ENCODE measurements at places on chromosomes 5 and 9.

DNA sequence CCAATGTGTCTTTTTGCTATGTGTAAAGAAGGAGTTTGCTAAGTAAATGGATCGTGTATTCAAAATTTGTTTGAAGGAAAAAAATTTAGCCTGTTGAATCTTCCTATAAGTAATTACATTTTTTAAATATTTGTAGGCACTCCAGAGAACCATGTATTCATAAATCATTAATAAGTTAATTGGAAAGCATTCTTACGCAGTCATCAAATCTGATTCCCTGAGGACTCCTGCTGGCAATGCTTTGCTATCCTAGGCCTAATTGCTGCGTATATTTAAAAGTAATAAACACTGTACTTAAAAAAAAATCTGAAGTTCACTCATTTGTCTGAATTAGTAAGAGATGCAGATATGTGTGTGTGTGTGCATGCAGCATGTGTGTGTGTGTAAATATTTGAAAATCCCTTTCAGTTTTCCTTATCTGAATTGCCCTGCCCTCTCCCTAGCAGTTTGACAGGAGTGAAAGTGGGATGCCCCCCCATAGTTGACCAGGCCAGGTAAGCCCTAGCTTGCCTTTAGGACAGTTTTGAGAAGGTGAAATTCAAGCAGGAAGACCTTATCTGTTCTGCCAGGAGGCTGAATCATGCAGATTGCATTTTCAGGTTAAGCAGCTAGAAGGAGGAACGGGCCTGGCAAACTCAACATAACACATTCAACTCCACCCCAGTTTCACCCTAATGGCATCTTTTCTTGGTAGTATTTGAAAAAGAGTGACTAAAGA lies 81.2 kb upstream of the DNAH5 start:
- H3K27ac ChIP-seq: no peak overlapping the region
- no peak for DNase-seq
- H3K27me3 ChIP-seq: no peaks in the 10 kb centered on the region
- H3K4me1 ChIP-seq: no peaks in the 10 kb centered on the region
- H3K36me3 ChIP-seq: no peaks in the 10 kb centered on the region

DNA sequence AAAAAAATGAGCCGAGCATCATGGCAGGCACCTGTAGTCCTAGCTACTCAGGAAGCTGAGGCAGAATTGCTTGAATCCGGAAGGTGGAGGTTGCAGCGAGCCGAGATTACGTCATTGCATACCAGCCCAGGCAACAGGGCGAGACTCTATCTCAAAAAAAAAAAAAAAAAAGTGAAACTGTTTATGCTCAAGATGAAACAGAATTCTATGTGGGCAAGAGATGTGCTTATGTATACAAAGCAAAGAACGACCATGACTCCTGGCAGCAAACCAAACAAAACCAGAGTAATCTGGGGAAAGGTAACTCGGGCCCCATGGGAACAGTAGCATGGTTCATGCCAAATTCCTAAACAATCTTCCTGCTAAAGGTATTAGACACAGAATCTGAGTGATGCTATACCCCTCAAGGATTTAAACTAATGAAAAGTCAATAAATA lies 32.6 kb upstream of the PLAC8L1 start:
- H3K4me1 ChIP-seq: no peaks in the 10 kb centered on the region
- peaks cover 89% of the 10 kb centered on the region for H3K36me3 ChIP-seq
- H3K4me3 ChIP-seq: no peak overlapping the region
- DNase-seq: no peak
- H3K27ac ChIP-seq: no peak overlapping the region

GRCh38 chr5:133360693-133361472 lies 251.5 kb downstream of the FSTL4 start:
- no peaks in the 10 kb centered on the region for H3K27me3 ChIP-seq
- no peaks in the 10 kb centered on the region for H3K36me3 ChIP-seq
- no peak overlapping the region for H3K4me3 ChIP-seq
- no peak for DNase-seq

DNA sequence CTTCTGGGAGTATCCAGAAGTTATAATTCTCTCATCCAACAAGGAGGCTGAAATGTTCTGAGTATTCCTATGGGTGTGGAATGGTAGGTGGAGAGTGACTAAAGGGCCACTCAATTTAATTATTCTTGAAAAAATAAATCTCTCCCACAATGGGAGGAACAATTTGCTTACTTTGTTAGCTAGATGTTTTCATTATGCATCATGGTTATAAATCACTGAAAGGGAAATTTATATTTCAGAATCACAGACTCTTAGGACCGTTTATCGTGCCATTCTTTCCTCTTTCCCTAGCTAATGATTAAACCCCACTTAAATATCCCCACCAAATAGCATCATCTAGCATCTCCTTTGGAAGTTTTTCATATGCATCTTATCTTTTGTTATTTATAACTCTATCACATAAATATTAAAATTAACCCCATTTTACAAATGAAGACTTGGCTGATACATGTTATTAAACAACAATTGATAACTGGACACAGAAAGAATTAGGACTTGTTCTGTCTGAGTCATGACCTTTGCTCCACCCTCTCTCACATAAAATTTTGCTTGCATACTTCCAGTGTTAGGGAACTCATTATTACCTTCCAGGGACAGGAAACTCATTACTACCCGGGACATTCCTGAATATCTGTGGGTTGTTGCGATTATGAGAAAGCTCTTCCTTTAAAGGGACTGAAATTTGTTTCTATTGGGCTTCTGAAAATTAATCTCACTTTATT lies 94.9 kb upstream of the NMUR2 start:
- no peak overlapping the region for H3K27ac ChIP-seq
- H3K4me1 ChIP-seq: peaks cover 4% of the 10 kb centered on the region
- no peaks in the 10 kb centered on the region for H3K36me3 ChIP-seq
- H3K27me3 ChIP-seq: no peaks in the 10 kb centered on the region
- DNase-seq: no peak

DNA sequence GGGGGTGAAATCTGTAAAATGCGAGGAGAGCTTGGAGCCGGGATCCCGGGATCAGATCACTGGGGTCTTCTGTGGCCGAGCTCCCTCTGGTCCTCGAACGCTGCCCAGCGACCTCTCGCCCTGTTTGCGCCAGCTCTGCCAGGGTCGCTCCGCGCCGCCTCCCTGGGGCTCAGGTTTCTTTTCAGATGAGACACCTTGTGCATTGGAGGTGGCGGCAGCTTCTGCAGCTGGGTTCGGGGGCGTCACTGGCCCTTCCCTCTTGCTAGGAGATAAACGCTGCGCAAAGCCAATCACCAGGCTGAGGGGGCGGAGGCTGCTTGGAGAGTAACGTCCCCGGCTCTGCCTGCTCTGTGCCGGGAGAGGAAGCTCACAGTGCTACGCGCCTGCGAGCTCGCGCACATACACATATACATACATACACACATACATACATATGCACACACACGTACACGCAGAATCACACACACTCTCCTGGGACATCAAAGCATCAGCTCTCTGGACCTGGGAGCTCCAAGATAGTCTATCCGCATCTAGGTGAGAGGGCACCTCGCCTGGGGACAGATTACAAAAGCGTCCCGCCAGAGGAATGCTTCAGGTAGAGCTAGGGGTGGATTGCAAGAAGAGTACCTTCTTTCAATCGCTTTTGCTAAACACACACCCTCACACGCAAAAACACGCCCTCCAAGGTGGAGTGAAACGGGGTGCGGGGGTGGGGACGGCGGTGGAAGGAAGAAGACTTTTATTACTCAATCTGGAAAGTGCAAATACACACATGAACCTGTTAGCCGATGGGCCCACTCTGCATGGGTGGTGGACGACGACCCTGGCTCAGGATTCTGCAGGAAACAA lies at the start of gene ST8SIA4:
TSS of gene ST8SIA4 (minus strand) at position 244 of the 849 bp plus-strand sequence. CDS start 327 bp downstream, outside the sequence.
- peak; percentile 91 for DNase-seq
- peaks cover 20% of the 10 kb centered on the region for H3K4me1 ChIP-seq
- H3K27me3 ChIP-seq: peaks cover 80% of the 10 kb centered on the region
- H3K36me3 ChIP-seq: no peaks in the 10 kb centered on the region
- H3K4me3 ChIP-seq: peak within 1 kb of the TSS; percentile 73
- H3K27ac ChIP-seq: no peak within 1 kb of the TSS

GRCh38 chr9:82404881-82405280 lies 416.3 kb downstream of the SPATA31D1 start:
- no peak overlapping the region for H3K27ac ChIP-seq
- DNase-seq: no peak
- H3K4me1 ChIP-seq: no peaks in the 10 kb centered on the region
- H3K4me3 ChIP-seq: no peak overlapping the region

GRCh38 chr9:134224127-134224526 lies 59.8 kb upstream of the RNU6ATAC start:
- no peaks in the 10 kb centered on the region for H3K36me3 ChIP-seq
- no peaks in the 10 kb centered on the region for H3K4me1 ChIP-seq
- H3K27ac ChIP-seq: no peak overlapping the region
- H3K4me3 ChIP-seq: no peak overlapping the region
- H3K27me3 ChIP-seq: no peaks in the 10 kb centered on the region

DNA sequence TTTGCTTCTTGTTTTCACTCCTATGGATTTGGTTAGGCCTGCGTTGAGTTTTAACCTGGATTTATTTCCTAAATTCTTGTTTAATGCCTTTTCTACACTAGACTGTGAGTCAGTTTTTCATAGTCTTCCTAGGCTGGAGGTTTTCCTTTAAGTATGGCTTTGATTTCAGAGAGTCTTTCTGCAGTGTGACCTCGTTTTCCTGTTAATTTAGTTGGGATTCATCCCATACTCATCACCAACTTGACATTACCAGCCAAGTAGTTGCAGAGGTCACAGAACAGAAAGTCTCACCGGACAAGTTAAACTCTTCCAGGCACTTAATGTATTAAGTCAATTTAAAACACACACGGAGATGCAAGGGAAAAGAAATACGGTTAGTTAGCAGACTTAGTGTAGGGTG lies 29.7 kb upstream of the AUH start:
- H3K36me3 ChIP-seq: no peaks in the 10 kb centered on the region
- H3K27ac ChIP-seq: no peak overlapping the region
- DNase-seq: no peak
- no peaks in the 10 kb centered on the region for H3K27me3 ChIP-seq
- H3K4me3 ChIP-seq: no peak overlapping the region

- H3K27me3 ChIP-seq: no peaks in the 10 kb centered on the region
- no peaks in the 10 kb centered on the region for H3K36me3 ChIP-seq
- H3K4me3 ChIP-seq: no peak overlapping the region
These were observed 90.9 kb upstream of the COX7C start for GRCh38 chr5:86526811-86527348.

GRCh38 chr9:71885467-71885866 lies 25.5 kb downstream of the ABHD17B start:
- peaks cover 22% of the 10 kb centered on the region for H3K4me1 ChIP-seq
- no peak overlapping the region for H3K27ac ChIP-seq
- DNase-seq: no peak
- H3K4me3 ChIP-seq: no peak overlapping the region

DNA sequence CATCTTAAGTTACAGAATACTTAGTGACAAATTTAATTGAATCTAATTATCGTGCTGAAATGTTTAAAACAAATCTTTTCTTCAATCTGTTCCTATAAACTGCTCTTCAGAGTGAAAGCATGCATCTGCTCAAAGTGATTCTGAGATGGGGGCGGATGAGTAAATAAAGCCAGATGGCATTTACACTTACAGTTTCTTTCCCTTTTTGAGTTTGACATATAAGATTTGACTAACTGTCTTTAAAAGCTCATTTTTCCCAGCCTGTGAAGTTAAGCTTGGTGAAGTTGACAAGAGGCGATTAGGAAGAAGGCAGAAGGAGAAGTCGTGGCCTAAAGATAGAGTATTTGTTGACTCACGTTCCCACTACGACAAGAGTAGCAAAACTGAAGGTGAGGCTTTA lies 137.4 kb downstream of the LPAR1 start:
- H3K36me3 ChIP-seq: no peaks in the 10 kb centered on the region
- no peaks in the 10 kb centered on the region for H3K4me1 ChIP-seq
- H3K4me3 ChIP-seq: no peak overlapping the region
- DNase-seq: no peak
- H3K27ac ChIP-seq: no peak overlapping the region
- no peaks in the 10 kb centered on the region for H3K27me3 ChIP-seq

DNA sequence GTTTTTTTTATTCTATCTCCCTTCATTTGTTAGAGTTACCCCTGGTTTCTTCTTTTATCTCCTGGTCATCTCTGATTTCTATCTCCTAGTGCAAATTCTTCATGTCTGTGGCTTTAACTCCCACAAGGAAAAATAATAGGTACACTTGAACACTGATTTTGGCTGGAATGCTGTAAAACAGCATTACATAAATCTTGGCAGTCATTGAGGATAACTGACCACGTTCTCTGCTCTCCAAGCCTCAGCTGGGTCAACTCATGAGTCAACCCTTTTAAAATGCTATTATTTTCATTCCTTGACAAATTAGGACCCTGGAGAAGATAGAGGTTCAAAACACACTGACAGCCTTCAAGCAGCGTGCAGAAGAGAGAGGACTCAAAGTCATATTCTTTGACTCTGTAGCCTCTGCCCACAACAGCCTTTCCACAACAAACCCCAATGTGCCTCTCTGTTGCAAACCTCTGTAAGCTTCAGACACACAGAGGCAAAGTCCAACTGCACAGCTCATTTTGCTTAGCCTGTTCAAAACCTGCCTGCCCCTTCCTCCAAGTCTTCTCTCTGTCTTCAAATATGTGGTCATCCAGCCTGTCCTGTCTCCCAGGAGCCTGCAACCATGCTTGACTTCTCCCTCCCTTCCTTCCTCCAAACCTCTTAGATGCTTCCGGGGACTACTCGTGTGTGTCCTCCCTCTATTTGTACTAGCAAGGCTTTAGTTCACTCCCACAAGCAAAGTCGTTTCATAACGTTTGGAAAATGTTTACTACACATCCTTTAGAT lies 398.4 kb downstream of the MED10 start:
- H3K27ac ChIP-seq: no peak overlapping the region
- H3K4me1 ChIP-seq: peaks cover 14% of the 10 kb centered on the region
- H3K36me3 ChIP-seq: no peaks in the 10 kb centered on the region
- no peak overlapping the region for H3K4me3 ChIP-seq
- DNase-seq: no peak
- H3K27me3 ChIP-seq: no peaks in the 10 kb centered on the region

GRCh38 chr5:91281401-91281800 lies 101.7 kb downstream of the ARRDC3 start:
- peaks cover 10% of the 10 kb centered on the region for H3K4me1 ChIP-seq
- no peak for DNase-seq
- peaks cover 36% of the 10 kb centered on the region for H3K27me3 ChIP-seq
- H3K27ac ChIP-seq: no peak overlapping the region
- no peak overlapping the region for H3K4me3 ChIP-seq
- no peaks in the 10 kb centered on the region for H3K36me3 ChIP-seq

- no peak for DNase-seq
- no peak overlapping the region for H3K27ac ChIP-seq
- no peaks in the 10 kb centered on the region for H3K36me3 ChIP-seq
These were observed 99.1 kb downstream of the RAB3C start for GRCh38 chr5:58681943-58682342.
